ENCODE measurements at places on chromosomes 2 and 18.

- no peak for DNase-seq
Measured at GRCh38 chr2:155913356-155913755, 419.2 kb downstream of the NR4A2 start.

DNA sequence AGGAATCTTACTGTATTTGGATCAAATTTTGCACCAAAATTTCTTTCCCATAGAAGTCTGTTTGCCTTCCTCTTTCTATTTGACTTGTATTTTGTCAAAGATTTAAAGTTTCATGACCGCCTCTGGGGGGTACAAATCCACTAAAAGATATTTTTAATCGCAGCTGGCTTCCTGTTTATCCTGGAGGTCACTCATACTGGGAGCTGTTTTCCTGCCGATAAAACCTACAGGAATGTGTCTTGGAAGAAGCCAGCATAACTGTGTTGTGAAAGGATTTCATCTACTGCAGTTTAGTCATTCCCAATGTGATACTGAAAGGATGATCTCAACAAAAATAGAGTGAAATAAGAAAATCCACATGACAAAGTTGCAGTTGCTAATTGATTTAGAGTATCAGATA, 184.0 kb downstream of the RIT2 start:
- DNase-seq: no peak

DNA sequence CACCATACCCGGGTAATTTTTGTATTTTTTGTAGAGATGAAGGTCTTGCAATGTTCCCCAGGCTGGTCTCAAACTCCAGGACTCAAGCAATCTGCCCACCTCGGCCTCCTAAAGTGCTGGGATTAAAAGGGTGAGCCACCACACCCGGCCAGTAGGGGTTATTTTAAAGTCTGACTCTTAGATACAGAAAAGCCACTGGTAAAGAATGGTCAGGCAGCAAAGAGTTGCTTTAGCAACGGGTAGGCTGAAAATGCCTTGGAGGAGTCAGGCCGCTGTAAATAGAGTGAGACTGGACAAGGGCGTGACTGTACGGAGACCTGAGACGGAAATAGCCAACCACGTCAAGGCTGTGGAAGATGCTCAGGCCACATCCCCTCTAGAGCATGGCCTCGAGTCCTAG, 54.2 kb downstream of the ACKR3 start:
- no peak for DNase-seq

- no peak for DNase-seq
Measured at GRCh38 chr18:7855671-7856070, 288.6 kb downstream of the PTPRM start.

- no peak for DNase-seq
Measured at GRCh38 chr2:5530011-5530696, 162.0 kb upstream of the SOX11 start.

- no peak for DNase-seq
Measured at GRCh38 chr2:173513107-173513727, 158.5 kb downstream of the CDCA7 start.

DNA sequence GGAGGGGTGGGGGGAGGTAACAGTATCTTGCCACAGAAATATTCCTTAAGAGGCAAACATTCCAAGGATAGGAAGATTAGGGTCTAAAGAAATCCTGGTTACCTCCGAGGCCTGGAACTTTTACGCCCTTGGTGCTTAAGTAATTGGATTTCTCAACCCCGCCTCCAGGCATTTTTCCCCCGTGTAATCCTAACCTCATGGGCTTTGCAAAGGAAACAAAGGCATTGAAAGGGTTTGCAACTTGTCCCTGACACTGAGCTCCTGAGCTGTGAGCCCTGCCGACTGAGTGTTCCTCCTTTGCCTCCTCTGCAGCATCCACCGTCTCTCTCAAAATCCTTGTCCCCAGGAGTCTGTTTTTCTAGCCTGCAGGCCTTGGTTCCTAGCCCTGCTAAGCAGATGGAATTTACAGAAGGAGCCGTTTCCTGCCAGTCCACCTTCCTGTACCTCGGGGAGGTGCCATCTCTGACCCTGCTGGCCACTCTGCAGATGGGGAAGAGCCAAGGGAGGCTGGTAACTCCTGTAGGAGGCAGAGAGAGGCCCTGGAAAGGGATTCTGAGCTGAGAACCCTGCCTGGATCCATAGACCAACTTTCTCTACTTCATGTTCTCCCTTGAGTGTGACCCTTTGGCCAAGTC, 24.2 kb downstream of the TET3 start:
- no peak for DNase-seq
